Progenitor cell of endocrine pancreas (in vitro differentiated cells): ENCODE measurements at places on chromosomes 1 and 21.

- DNase-seq, result peak; percentile 72
Measured at GRCh38 chr1:48697066-48697707, 79.5 kb downstream of the BEND5 start.

DNA sequence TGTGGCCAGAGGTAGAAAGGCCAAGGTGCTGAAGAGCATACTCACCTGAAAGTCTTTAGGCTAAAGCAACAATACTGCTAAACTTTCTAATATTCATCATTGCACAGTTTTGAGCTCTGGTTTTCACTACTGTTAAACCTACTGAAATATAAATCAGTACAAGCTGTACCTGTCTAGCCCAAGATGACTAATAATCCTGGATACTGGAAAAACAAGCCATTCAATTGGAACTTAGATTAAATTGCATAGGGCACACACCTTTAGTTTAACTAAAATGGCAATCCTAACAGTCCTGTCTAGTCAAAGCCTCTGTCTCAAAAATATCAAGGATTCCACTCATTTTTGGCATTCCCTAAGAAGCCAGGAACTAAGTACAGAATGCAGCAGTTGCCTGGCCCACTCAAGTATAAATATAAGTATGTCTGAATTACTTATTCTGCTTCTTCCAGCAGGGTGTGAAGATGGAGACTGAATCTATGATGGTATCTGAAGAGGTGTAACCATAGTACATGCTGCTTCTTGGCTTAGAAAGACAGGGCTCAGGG is 3.1 kb downstream of the CHML start:
- DNase-seq, result no peak

DNA sequence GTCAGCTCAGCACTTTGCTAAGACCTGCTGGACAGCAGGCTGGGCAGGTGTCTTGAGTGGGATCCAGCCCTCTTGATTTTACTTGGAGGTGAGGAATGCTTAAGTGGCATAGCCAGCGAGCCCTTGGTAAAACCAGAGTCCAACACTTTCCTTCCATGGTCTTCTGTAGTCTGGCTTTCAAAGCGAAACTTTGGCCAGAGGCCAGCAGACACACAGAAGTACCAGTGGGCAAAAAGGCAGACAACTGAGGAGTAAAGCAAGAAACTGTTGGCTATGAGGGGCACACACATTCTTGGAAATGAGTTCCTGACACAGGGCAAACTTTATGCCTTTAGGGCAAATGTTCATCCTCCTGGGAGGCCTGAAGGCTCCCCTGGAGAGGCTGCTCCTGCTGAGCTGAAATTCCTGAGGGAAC is 281.0 kb upstream of the POU3F1 start:
- no peak for DNase-seq

DNA sequence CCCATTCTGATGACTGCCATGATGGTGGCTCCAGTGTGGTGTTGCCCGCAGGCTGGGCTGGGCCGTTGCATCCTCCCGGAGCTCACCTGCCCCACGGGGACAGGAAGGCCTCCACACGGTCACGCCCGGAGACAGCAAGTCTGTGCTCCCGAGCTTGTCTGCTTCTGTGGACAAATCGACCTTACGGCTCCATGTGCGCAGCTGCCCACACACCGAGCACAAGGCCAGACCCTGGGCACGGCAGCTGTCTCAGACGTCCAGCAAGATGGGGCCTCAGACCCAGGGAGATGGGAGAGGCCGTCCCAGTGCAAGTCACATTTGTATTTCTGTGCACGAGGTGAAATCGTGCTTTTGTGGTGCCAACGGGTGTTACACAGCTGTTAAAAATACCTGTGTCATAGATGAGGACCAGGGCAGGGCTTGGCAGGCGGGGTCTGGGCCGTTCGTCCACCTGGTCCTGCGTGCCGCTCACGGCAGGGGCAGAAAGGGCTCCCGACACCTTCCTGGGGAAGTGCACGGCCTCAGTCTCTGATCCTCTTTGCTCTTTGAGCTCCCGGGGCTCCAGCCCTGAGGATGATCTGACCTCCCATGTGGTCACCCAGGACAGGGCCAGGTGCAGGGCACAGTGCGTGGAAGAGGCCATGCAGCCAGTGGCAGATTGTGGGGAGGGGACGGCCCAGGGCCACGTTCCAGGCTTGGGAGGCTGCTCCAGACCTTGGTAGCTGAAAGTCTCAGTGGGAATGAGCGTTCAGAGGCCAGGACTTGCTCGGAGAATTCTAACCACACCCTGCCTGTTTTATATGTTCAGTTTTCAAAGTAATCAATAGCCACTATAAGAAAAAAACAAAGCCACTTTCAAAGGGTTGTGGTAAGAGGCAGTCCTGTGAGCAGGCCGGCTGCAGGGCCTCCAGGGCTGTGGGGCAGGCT is 13.5 kb downstream of the COL6A1 start:
- DNase-seq, result no peak

GRCh38 chr1:152179566-152179965 is 20.5 kb upstream of the RPTN start:
- DNase-seq, result no peak

DNA sequence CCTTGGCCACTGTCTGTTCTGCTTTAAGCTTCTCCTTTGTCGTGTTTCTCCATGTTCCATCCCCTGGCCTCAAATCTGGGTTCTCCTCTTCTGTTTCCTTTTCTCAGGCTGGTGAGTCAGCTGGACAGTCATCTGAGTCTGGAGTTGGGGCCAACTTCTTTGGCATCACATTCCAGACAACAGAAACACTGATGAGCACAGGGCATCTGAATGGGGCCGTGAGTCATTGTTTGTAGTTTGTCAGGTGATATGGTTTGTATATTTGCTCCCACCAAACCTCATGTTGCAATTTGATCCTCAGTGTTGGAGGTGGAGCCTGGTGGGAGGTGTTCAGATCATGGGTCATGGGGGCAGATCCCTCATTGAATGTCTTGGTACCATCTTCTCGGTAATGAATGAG is 14.3 kb upstream of the OLIG2 start:
- DNase-seq, result no peak

- DNase-seq, result no peak
Measured at GRCh38 chr1:230712470-230712942, 1.4 kb downstream of the AGT start.

- DNase-seq, result no peak
Measured at GRCh38 chr1:39501666-39502065, 10.2 kb downstream of the BMP8A start.

- DNase-seq, result no peak
Measured at GRCh38 chr1:55635856-55636255, 420.7 kb upstream of the USP24 start.

- no peak for DNase-seq
Measured at GRCh38 chr1:181107711-181108110, 19.2 kb downstream of the IER5 start.

DNA sequence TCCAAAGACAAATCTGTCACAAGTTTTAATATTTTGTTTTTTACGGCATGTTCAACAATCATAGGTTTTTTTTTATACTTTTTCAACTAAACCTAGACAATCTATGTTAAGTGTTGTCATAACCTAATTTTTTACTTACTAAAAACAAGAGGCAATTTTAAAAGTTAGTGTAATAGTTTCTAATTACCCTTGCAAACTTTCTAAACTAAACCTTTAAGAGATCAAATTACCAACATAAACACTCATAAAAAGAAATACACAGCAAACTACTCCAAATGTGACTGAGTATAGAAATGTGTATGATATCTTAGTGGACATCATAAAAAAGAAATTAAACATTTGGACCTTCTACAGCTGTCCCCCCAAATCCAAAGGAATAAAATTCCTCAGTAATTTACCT is 10.0 kb downstream of the ZNF281 start:
- DNase-seq, result no peak

- no peak for DNase-seq
Measured at GRCh38 chr1:175394739-175395138, 202.2 kb upstream of the KIAA0040 start.

GRCh38 chr1:233183226-233184020 is 112.1 kb downstream of the PCNX2 start:
- no peak for DNase-seq

DNA sequence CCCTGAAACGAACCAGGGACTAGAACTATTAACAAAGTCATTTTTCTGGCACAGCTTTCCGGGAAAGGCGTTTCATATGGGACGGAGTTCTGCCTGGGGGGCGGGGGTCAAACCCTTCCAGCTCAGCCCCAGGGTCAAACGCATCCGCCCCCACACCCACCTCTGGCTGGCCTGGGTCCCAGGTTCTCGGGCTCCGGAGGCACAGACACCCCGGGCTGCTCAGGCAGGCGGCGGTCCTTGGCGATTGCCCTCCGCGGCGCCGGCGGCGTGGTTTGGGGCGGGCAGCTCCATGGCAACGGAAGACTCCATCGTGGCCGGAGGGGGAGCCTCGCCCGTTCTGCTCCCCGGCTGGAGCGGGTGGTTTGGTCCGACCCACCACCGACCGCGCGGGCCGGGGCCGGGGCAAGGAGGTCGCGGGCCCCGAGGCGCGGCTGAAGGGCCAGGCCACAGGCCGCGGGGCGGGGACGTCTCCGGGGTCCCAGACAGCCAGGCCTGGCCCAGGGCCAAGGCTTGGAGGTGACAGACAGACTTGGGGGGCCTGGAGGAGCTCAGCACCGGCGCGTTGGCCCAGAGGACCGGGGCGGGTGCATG is at the start of gene CFAP74:
Gene CFAP74, minus strand, starts transcription at position 246 of the 591 bp plus-strand sequence. CDS start 12,830 bp downstream, outside the sequence.
- DNase-seq, result peak; percentile 70

DNA sequence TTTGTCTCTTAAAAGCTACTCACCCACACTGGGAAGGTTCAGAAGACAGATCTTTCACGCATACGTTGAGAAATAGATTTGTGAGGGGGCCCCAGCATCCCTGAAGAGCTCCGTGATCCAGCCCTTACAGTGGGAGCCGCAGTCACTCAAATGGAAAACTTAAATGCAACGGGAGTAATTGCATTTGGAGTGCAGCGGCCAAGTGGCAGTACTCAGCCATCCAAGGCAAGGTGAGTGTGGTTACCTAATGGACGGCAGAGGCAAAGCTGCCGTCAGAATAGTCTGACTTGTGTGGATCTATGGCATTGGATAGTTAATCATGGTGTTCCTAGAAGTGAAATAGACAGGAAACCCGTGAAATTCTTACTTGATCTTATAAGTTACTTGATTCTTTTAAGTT is 5.1 kb downstream of the SPSB1 start:
- DNase-seq, result no peak
